Stomach (tissue), 19 donors: ENCODE measurements at places on chromosomes 3 and 15. TPM values are rescaled to one million over a fixed set of nuclear protein-coding genes. Genes with fewer than 3 reads are reported as not detected.

Gene CYFIP1
- 131 TPM for total RNA-seq

Gene STRIT1
- not detected for total RNA-seq

DNA sequence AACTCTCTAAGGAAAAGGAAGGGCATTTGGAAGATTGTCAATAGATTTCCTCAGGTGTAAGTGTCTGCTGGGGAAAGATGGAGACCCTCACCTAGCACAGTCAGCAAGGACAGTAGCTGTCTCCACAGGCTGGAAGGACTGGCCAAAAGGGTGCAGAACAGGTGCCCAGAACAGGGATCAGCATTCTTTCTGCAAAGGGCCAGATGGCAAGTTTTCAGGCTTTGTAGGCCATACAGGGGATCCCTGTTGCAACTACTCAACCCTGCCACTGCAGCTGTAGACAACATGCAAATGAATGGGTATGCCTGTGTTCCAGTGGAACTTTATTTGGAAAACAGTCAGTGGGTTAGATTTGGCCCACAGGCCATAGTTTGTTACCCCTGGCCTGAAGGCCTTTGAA is 8.1 kb downstream of the AGBL1 start:
- H3K36me3 ChIP-seq, result no peaks in the 10 kb centered on the region
- H3K27ac ChIP-seq, result no peak overlapping the region
- no peaks in the 10 kb centered on the region for H3K4me1 ChIP-seq
- H3K27me3 ChIP-seq, result no peaks in the 10 kb centered on the region
- DNase-seq, result no peak

DNA sequence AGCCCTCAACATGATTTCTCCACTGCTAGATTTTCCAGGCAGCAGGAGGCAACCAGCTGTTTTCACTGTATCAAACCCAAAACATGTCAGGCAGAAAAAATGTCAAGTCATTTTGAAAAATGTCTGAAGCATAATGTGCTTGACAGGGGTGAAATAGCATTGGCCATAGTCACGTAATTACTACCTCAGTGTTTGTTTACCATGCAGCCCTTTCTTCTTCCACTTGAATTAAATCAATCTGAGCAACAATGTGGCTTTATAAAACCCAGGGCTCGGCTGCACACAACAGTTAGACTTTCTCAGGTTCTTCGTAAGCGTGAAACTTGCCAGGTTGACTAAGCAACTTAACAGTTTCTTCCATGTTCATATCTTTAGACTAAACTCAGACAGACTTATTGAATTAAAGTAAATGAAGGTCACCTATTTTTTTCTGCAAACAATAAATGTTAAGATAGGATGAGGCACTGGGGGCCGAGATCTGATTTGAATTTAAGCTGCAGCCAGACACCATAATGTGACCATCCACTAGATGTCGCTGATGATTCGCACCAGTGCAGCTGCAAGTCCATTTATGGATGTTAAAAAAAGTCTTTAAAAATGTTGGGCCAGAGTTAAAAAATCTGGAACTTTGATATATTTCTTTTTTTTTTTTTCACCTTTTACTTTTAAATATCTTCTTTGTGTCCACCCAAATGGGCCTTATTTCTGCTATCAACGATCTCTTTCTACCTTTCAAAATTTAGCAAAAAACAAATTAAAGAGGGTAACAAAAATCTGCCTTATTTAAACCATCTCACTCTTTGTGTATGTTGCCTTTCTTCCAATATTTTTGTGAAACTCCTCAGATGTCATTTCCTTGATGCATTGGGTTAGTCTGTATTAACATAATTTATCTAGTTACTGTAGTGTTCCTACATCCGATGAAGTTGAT is 305.9 kb downstream of the CACNA2D3 start:
- H3K27me3 ChIP-seq, result no peaks in the 10 kb centered on the region
- H3K27ac ChIP-seq, result no peak overlapping the region
- H3K4me1 ChIP-seq, result no peaks in the 10 kb centered on the region

DNA sequence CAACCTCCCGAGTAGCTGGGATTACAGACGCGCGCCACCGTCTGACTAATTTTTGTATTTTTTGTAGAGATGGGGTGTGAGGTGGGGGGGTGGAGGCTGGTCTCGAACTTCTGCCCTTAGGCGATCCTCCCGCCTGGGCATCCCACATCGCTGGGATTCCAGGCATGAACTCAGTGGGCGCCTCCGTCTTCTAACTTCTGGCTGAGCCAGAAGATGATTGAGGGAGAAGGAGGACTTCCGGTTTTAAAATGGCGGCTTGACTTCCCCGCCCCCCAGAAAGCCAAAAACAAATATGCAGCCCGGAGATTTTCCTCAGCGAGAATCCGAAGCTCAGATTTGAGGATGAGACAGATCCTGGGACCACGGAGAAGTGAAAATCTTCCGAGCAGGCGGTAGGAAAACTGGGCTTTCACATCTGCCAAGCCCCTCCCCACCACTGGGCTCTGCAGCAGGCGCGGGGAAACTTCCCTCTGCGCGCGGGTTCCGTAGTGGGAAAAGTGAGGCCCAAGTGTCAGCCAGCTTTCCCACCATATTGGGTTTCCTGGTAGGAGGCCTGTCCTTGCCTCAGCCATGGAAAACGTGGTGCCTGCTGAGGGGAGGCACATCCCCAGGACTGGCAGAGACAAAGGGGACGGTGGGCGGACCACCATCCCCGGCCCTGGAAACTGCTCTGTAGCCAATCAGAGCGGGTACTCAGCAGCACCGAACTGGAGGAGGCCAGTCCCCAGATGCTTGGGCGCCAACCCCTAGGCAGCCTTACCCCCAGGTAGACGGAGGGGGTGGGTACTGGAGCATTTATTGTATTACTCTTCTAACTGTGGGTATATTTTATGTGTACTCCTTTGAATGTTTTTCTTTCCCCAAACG is 17.3 kb downstream of the CHST14 start:
- no peaks in the 10 kb centered on the region for H3K27me3 ChIP-seq
- H3K4me3 ChIP-seq, result no peak overlapping the region
- H3K36me3 ChIP-seq, result no peaks in the 10 kb centered on the region

DNA sequence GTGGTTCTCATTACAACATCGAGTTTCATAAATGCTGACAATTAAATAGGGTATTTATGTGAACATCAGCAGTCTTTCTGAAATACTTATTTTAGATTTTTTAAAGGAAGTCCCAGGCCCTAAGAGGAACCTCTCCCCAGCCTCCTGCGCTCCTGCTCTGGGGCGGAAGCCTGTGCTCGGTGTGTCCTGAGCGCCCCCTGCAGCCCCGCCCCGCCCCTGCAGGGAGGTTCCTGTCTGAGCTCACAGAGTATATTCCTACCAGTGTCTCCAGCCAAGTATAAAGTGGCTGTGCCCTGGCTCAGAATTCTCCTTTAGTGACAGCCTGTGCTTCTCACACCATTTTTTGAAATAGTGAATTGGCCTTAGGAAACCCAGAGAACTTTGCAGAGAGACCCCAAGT is 567.9 kb downstream of the GOLGA6L6 start:
- no peaks in the 10 kb centered on the region for H3K4me1 ChIP-seq
- H3K27ac ChIP-seq, result no peak overlapping the region
- no peak for DNase-seq
- no peaks in the 10 kb centered on the region for H3K36me3 ChIP-seq
